ENCODE measurements at places on chromosomes 16 and 17. TPM values are rescaled to one million over a fixed set of nuclear protein-coding genes. Genes with fewer than 3 reads are reported as not detected.

ASPHD1 gene
- 2.1 TPM for total RNA-seq

NPIPA8 gene
- not detected for total RNA-seq

DNA sequence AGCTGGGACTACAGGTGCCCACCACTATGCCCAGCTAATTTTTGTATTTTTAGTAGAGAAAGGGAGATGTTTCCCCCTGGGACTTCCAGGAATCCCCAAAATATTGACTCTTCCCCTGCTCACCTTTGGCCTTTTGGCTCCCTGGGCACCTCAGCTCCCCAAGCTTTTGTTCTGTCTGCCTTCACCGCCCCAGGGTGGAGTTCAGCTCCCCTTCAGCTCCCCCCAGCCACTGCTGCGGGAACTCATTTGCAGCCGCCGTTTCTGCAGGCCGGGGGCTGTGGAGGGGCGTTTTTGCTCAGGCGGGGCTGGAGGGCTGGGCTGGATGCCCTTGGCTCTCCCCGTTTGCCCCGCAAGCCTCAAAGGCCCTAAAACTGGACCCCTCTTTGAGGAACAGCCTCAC is 47.9 kb downstream of the CRISPLD2 start:
- no peak overlapping the region for H3K4me3 ChIP-seq
- DNase-seq = no peak
- H3K4me1 ChIP-seq = no peaks in the 10 kb centered on the region
- peaks cover 5% of the 10 kb centered on the region for H3K27me3 ChIP-seq
- no peak overlapping the region for H3K27ac ChIP-seq

COX10 gene
- 28.6 TPM for total RNA-seq

- DNase-seq = no peak
- H3K4me3 ChIP-seq = no peak overlapping the region
- peaks cover 13% of the 10 kb centered on the region for H3K27me3 ChIP-seq
- no peak overlapping the region for H3K27ac ChIP-seq
- no peaks in the 10 kb centered on the region for H3K36me3 ChIP-seq
Measured at GRCh38 chr17:49980703-49981197, 11.8 kb downstream of the DLX4 start.

GRCh38 chr16:83095941-83096692 is 469.3 kb downstream of the CDH13 start:
- no peaks in the 10 kb centered on the region for H3K27me3 ChIP-seq
- no peaks in the 10 kb centered on the region for H3K36me3 ChIP-seq
- DNase-seq = no peak
- no peak overlapping the region for H3K27ac ChIP-seq
- H3K4me3 ChIP-seq = no peak overlapping the region
- peaks cover 1% of the 10 kb centered on the region for H3K4me1 ChIP-seq
